D721Med (cell line): ENCODE measurements at places on chromosomes 3 and 15.

DNA sequence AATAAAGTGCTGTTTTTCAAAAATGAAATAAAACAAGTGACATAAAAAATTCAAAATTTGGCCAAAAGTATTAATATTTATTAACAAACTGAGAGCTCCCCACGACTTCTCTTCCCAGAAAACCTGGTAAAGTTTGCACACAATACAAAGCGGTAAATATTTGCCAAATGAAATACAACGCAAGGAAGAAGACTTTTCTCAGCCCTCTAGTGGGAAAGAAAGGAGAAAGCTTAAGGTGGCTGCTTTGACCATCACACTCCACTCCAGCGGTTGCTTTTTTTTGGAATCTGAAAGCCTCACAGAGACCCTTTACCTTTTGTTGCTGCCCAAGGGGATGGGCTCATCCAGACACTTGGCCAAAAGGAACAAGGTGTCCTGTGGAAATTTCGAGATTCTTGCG is 1.1 kb upstream of the GK5 start:
- DNase-seq = no peak

GRCh38 chr3:69499899-69500421 is 114.1 kb upstream of the FRMD4B start:
- no peak for DNase-seq

GRCh38 chr3:182309120-182309519 is 484.2 kb upstream of the ATP11B start:
- no peak for DNase-seq

- DNase-seq = no peak
Measured at GRCh38 chr15:97692301-97693015, 268.0 kb upstream of the ARRDC4 start.

DNA sequence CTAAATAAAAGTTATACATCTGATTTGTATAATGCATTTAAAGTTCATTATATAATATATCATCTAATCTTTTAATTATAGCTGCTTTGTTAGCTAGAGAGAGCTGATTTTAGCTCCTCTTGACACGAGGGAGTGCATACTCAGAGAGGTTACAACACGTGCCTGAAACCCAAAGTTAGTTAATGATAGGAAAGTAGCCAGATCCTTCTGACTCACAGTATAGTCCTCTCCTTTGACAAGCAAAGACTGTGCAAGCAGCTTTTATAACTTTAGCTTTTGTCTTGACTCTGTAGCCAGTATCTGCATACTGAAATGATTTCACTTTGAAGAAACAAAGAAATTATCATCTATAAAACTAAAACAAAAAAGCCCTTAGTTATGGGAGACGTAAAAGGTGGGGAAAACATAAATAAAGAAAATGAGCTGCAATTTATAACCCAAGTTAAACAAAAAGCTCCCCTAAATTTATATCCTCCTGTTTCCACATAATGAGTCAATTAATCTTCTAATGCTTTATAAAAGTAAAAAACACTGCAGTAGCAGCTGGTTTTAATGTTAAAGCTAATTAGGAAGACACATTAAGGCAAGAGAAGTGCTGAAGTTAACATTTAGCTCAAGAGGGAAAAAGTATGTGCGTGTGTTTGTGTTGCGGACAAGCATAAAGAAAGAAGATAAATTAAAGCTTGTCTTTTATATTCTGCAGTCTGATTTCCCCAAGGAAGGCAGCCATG is 13.1 kb downstream of the GABRR3 start:
- DNase-seq = no peak

DNA sequence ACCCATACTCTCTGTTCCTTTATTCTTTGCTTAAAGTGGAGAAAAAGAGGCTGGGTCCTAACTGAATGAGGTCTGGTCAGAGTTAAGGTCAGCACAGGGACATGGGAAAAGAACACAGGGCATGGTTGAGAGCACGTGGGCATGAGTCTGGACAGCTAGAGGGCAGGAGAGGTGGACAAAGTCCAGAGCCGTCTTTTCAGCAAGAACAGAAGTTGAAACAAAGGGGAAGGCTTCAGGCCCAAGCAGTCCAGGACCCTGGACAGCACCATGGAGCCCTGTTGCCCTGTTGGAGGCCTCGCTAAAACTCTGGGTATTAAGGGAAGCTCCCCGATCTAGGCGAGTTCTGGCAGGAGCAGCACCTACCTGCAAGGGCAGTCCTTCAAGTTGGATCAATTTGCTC is 50.7 kb downstream of the XYLB start:
- no peak for DNase-seq

DNA sequence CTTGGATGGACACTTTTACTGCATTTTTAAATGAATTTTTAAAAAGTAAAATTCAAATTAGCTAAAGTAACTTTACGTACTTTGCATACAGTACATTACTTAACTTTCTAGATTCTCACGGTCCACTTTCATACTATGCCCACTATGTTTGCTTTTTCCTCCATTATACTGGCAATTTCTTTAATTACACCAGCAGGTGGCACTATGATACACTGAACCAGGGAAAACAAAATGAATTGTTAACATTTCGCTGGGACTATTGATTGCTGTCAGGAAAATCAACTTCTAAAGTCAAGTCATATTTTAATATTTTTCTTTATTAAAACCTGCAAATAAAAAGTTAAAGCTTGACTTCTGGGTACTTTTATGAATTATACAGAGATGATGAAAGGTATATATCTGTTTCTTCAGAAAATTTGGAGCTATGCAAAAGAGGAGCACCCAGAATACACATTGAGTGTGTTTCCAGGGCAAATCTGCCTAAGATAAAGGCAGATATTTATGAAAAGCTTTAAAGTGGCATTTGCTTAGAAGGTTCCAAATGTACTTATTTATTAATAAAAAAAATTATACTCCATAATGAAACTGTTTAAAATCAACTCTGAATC is 21.8 kb upstream of the POU1F1 start:
- DNase-seq = no peak
